Stimulated activated CD8-positive, alpha-beta memory T cell treated with anti-CD3 and anti-CD28 coated beads, Interleukin-15, amount 100 ng/mL, for 48 hours (primary cell): ENCODE measurements at places on chromosomes 5 and 9.

- DNase-seq, result no peak
These were observed 752.9 kb downstream of the CDH18 start for GRCh38 chr5:19235101-19235584.

- DNase-seq, result no peak
These were observed 419.8 kb downstream of the PLK2 start for GRCh38 chr5:58040044-58040443.

- no peak for DNase-seq
These were observed 51.9 kb downstream of the NEK6 start for GRCh38 chr9:124309667-124310084.

- no peak for DNase-seq
These were observed 9.9 kb downstream of the LEAP2 start for GRCh38 chr5:132883261-132883834.

GRCh38 chr9:87383344-87384150 lies 114.1 kb upstream of the DAPK1 start:
- no peak for DNase-seq

DNA sequence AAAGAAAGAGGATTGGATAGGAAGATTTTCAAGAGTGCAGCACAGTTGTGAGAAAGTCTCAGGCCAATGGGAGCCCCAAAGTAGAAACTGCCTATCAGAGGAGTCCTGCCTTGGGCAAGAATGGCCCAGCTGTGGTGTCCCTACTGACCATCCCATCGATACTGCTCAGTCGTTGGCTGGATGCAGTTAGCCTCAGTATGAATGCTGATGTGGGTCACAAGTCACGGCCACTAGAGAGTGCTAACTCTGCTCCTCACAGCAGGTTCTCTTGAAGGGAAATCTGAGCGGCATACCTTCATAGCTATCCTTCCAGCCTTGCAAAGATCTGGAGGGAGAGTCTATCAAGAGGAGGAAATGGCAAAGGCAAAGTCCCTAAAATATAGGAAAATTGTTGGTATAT lies 11.6 kb upstream of the CETN3 start:
- no peak for DNase-seq

- no peak for DNase-seq
These were observed 49.0 kb downstream of the ADAMTS2 start for GRCh38 chr5:179296150-179296821.

DNA sequence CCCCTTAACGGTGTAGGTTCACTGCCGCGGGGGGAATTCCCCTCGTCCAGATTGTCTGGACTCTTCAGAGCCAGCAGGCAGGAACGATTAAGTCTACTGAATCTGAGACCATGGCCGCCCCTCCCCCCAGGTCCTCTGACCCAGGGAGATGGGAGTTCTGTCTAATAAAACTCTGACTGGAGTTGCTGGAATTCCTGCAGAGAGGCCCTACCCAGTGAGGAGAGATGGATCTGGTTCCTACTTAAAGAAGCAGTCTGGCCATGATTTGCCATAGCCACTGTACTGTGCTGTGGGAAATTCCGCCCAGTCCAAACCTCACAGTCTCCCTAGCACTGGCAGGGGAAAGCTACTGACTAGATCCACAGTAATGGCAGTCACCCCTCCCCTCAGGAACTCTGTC lies 237.7 kb upstream of the RASA1 start:
- no peak for DNase-seq

DNA sequence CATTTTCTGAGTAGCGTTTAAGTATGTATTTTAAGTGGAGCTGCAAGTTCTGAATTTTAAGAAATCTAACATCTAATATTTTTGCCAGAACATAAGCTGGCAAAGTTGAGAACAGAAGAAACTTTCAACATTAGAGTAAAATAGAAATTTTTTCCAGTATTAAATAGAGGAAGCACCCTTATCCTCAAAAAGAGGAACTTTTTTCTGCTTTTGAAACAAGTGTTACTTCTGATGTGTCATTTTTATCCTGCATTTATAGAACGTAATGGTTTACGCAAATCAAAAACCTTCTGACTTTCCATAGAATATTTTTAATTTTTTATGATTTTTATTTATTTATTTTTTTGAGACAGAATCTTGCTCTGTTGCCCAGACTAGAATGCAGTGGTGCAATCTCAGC lies 21.8 kb downstream of the ZBED3 start:
- DNase-seq, result no peak

DNA sequence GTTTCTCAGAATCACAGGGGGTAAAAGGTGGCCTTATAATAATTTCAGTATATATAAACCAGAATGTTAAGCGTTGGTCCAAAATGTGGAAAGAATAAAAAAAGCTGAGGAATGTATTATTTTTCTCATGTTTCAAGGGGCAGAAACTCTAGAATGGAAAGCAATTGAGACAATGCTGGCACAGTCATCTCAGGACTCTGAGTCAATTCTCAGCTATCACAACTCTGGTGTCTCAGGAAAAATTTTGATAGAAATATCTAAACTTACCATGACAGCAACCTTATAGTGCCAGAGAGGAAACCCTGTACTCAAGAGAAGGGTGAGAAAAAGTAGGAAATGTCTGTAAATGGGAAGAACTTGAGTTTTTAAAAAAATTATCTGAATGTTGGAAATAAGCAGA lies 1189.4 kb upstream of the NUDT12 start:
- DNase-seq, result no peak
